ENCODE measurements at places on chromosomes 6 and 20.

DNA sequence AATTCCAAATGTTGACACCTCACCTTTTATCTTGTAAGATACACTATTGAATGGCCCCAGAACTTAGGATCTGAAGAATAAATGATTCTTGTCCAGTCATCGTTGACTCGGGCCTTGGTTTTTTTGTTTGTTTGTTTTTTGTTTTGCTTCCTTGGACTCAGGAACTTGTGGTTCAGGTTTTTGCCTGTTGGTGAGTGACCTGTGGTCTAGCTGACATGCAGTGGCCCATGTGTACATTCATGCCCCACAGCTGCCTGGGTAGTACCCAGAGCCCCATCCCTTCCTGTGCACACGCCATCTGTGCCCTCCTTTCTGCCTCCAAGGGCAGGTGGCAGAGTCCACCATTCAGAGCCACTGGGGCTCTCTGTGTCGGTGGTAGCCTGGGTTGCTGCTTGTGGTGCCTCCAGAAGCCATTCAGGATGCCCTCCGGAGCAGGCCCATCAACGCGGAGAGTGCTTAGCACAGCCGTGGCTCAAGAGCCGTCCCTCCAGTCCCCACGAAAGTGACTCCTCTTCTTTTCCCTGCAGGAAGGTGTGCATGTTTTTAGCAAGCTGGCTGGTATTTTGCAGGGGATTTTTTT is 85.9 kb downstream of the SYNJ2 start:
- no peak for DNase-seq

DNA sequence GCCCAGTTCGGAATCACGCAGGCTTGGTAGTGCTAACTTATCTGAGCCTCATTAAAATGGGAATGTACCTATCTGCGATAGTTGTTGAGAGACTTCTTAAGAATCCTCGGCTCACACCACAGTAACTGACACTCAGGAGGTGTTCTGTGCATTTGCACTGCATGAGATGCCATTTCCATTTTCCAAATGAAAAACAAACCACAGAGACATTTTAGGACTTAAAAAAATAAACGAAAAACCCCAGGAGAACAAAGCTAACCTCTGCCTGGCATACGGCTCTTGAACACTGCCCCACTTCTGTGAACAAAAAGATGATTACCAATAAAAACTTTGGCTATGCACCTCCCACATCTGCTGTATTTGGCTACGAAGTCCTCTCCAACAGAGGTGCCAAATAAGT is 37.6 kb downstream of the BEND3 start:
- no peak for DNase-seq

- DNase-seq = peak; percentile 73
Observed at GRCh38 chr6:29737707-29738630, 14.7 kb downstream of the HLA-F start.

DNA sequence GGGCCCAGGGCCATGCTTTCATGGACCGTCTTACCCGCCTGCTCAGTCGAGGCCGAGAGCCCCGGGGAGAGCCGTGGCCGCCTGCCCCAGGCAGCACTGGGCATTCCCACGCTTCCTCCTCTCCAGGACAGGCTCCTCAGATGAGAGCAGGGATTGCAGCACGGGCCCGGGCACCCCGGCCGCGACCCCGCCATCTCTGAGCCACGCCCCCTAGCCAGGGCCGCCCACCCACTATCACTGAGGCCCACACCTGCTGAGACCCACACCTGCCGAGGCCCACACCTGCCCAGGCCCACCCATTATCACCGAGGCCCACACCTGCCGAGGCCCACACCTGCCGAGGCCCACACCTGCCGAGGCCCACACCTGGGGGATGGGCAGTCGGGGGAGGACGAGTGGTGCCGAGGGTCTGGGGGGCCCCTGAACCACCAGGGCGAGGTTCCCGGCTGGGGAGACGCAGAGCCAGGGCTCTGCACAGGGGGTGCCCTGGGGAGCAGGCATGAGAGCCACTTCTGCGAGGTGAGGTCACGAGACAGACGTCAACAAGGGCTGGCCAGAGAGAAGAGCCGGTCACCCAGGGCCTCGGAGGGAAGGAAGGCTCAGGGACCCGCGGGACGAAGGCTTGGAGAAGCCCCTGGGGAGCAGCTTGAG is 235.6 kb downstream of the ERMARD start:
- DNase-seq = no peak

GRCh38 chr20:22385602-22386305 is 198.6 kb downstream of the FOXA2 start:
- no peak for DNase-seq

- no peak for DNase-seq
Observed at GRCh38 chr6:148934539-148934938, 187.7 kb downstream of the UST start.

DNA sequence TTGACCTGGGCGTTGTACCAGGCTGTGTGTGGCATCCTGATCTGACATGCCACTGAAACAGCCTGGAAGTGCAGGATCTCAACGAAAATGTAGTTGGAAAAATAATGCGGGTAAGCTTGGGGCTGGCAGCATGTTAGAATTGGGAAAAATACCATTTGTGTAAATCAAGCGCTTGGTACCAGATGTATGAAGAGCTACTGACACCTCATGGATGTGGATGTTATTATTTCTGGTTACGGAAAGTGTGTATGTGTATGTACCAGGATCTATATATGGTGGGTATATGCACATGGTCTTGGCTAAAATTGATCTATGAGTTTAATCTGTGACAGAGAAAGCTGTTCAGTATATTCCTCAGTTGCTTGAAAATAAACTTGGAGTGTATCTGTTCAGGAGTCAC is 22.7 kb downstream of the HIVEP1 start:
- DNase-seq = no peak

DNA sequence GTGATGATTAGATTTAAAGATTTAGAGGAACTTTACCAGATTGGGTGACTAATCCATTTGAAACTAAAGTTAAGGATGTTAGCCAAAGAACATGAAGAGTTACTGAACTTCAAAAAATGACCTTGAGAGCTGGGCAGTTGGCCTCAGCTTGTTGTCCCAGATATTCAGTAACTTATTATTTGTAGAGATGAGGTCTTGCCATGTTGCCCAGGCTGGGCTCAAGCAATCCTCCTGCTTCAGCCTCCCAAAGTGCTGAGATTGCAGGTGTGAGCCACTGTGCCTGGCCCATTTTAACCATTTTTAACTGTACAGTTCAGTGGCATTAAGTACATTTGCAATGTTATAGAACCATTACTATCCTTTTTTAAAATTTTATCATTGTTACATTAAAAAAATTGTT is 161.5 kb downstream of the SLC16A10 start:
- no peak for DNase-seq

DNA sequence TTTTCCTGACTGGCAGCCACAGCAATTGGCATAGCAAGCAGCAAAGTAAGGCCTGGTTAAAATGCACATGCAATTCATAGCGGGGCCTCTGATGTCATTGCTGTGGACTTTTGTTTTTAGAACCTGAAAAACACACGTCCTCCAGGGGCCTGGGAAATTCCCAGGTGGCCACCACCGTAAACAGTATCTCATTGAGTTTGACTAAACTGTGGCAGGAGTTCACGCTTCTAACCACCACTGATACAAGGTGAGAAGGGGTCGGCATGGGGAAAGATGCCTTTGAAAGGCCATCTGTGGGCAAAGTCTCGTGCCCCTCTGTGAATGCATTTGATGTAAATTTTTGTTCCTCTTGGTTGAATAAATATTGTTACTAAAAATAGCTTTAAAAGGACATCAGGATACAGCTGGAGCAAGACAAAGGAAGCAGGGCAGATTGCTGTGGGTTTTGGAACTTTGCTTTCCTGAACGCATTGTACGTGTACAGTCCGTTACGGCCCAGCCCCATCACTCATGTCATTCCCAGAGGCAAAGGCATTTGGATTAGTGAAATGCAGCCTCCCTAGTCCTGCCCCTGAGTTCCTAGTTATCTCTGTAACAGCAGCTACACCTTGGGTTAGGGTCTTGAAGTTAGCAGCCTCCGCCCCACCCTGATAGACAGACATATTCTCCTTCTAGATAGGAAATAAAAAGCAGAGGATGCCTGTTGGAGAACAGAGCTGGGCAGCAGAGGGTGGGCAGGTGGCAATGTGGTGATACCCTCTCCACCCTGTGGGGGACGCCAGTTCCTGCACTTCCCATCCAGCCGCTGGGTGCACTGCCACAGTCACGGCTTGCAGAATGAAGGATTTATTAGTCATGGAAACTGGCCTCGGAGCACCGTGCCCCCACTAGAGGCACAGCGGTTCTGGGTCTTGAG is 80.3 kb downstream of the ZDHHC14 start:
- no peak for DNase-seq

DNA sequence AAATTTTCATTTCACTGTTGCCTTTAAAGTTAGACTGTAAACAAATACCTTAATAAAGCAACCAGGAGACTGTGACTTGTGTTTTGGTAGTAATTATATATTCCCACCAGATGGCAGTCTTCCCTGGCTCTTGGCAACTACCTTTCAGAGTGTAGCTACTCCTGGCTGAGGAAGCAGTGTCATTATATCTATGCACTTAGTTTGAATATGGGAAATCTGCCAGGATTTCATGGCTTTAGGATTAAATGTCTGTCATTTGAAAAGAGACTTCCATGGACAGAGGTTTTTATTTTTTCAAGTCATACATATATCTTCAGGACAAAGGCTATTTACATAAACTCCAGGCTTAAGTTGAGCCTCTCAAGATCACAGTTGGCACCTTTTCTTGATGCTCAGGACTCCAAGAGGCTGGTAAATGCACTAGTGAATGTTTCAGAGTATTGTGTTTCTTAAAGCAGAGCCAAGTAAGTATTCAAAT is 160.1 kb downstream of the C6orf58 start:
- DNase-seq = peak; percentile 67

DNA sequence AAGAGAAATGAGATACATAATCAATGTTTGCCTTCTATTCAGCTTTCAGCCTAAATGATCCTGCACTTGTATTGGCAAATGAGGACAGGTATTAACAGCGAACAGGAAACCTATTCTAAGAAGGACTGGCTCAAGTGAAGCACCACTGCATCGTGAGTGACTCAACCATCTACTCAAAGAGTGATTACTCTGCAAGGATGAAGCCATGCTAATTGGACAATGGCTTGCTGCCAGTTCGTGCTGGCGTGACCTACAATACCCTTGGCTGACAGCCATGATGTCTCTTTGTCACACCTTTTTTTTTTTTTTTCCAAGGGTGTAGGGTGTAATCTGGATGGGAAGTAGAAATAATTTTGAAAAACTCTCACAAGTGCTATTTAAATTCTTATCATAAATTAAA is 104.9 kb downstream of the GJA10 start:
- no peak for DNase-seq

DNA sequence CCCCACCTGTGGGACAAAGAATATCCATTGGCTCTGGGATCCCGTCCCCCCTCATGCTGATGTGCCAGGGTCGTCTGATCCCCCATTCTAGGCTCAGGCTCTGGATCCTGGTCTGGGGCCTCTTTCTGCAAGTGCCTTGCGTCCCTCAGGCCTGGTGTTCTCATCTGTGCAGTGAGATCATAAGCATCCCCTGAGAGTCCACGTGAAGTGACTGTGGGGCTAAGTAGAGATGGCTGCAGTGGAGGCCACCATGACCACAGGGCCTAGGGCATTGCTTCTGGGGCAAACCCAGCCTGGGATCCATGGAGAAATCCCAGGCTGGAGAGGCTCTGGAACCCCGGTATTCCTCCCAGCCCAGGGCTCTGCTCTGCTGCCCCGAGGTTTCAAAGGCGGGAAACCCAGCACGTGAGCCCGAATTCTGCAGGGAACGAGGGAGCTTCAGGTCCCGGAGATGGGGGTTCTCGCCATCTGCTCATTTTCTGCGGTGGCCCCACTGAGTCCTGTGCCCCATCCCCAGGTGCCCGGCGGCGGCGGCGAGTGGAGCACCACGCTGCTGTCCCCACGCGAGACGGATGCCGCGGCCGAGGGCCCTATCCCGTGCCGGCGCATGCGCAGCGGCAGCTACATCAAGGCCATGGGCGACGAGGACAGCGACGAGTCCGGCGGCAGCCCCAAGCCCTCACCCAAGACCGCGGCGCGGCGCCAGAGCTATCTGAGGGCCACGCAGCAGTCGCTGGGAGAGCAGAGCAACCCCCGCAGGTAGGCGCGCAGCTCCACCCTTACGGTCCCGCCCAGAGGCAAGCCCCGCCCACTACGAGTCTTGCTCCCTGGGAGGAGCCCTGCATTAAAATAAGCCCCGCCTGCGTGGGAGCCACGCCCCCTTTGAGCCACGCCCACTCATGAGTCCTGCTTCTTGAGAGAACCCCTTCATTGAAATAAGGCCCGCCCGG is 105.5 kb upstream of the MYL9 start:
- peak; percentile 83 for DNase-seq

DNA sequence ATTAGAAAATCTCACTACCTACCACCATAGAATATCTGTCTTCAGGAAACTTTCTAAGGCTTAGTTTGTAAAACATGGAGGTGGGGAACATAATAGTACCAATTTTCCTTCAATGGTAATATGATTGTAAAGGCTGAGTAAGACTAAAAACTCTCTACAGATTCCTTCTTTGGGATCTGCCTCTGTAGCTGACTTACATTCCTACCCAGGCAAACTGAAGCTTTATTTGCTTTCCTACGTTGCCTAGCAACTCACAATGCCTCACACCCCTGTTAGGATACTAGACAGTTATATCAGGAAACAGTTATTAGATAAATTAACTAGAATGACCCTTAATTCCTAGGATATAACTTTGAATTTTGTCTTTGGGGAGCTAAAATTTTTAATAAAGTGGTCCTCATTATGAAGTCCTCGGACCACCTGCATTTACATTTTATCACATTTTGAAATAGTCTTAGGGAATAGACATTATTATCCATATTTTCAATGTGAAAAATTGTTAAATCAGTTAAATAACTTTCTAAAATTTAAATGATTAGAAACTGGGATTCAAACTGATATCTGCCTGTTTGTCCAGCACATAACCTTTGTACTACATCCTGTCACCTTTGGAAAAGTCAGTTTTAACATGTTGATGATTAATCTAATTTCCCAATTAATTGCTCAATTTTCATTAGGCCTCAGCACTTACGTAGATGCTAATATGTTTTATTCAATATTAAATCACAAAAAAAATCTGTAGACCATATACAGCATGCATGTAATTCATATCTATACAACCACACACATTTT is 591.4 kb downstream of the RNF144B start:
- no peak for DNase-seq

GRCh38 chr6:41509580-41509979 is 36.6 kb upstream of the FOXP4 start:
- DNase-seq = no peak

- no peak for DNase-seq
Observed at GRCh38 chr20:9202420-9203080, 133.7 kb downstream of the PLCB4 start.

GRCh38 chr20:51513545-51513944 is 29.0 kb downstream of the NFATC2 start:
- no peak for DNase-seq
